Mammary microvascular endothelial cell (primary cell): ENCODE measurements at places on chromosomes 3 and 15. TPM values are rescaled to one million over a fixed set of nuclear protein-coding genes. Genes with fewer than 3 reads are reported as not detected.

Gene MESP1
- 0.34 and 1.1 TPM in 2 replicates for total RNA-seq

Gene GREM1
- total RNA-seq, result 0.05 and 1.6 TPM in 2 replicates

Gene IL20RB
- 0.07 TPM in 1 of 2 replicates, not detected in the other for total RNA-seq

Gene BCL2A1
- total RNA-seq, result 0.13 and 0.89 TPM in 2 replicates

Gene C3orf22
- not detected in 2 replicates for total RNA-seq

Gene POLQ
- 5.4 and 5.8 TPM in 2 replicates for total RNA-seq

Gene SLC28A2
- total RNA-seq, result not detected in 2 replicates

Gene HCLS1
- 82.7 and 84.5 TPM in 2 replicates for total RNA-seq

Gene ERICH6
- total RNA-seq, result not detected in 2 replicates

Gene LTK
- 0.10 and 0.73 TPM in 2 replicates for total RNA-seq

Gene CCDC9B
- 6.3 and 7.7 TPM in 2 replicates for total RNA-seq

Gene ASB14
- total RNA-seq, result not detected in 2 replicates

Gene ELL3
- total RNA-seq, result 1.8 and 3.1 TPM in 2 replicates

Gene PARP15
- total RNA-seq, result 0.94 and 1.1 TPM in 2 replicates

Gene SLC22A13
- total RNA-seq, result 0.07 TPM in 1 of 2 replicates, not detected in the other

Gene SKOR1
- total RNA-seq, result not detected in 2 replicates

Gene ARF4
- 182 and 198 TPM in 2 replicates for total RNA-seq

Gene REC114
- not detected in 2 replicates for total RNA-seq

Gene PATL2
- total RNA-seq, result 0.33 TPM in 1 of 2 replicates, not detected in the other

Gene DUOXA2
- total RNA-seq, result not detected in 2 replicates

Gene HAPLN3
- 10.5 and 11.7 TPM in 2 replicates for total RNA-seq

Gene STARD9
- 4.7 and 5.5 TPM in 2 replicates for total RNA-seq

Gene TGM5
- not detected in 2 replicates for total RNA-seq

Gene LSMEM2
- not detected in 2 replicates for total RNA-seq

Gene IGSF11
- total RNA-seq, result not detected in 2 replicates

Gene RETNLB
- total RNA-seq, result not detected in 2 replicates

Gene TRAIP
- total RNA-seq, result 8.4 and 9.1 TPM in 2 replicates

Gene TRIM71
- total RNA-seq, result not detected in 2 replicates

Gene PRSS50
- not detected in 2 replicates for total RNA-seq

Gene TIMP4
- 0.67 and 0.98 TPM in 2 replicates for total RNA-seq

Gene EBLN2
- total RNA-seq, result 1.4 and 2.4 TPM in 2 replicates

Gene HEMK1
- 8.0 and 9.3 TPM in 2 replicates for total RNA-seq

Gene SLC28A1
- not detected in 2 replicates for total RNA-seq

Gene SIDT1
- total RNA-seq, result under 0.01 TPM in 1 of 2 replicates, not detected in the other

Gene EPHA3
- total RNA-seq, result 0.07 TPM in 1 of 2 replicates, not detected in the other

Gene RPUSD3
- 53.0 and 56.1 TPM in 2 replicates for total RNA-seq

Gene CD80
- total RNA-seq, result not detected in 2 replicates

Gene GADL1
- total RNA-seq, result 0.05 TPM in 1 of 2 replicates, not detected in the other

Gene SPSB4
- total RNA-seq, result not detected in 2 replicates

Gene ARL14
- total RNA-seq, result not detected in 2 replicates

Gene CHL1
- not detected in 2 replicates for total RNA-seq
